ENCODE measurements at places on chromosomes 11 and 22.

DNA sequence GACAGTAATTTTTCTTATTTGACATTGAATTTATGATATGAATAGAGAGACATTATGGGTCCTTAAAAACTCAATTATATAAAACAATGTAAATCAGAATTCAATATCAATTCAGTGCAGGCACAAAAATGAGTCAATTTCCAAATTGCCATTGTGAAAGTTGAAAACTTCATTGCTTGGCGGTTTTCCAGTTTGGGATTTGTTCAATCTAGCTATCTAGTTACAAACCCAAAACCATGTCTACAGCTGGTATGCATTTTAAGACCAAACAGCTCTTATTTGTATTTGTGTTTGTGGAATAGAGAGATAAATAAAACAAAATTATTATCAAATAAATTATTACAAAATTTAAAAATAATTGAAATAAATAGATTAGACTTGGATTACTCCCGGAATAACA is 1206.6 kb upstream of the RAG2 start:
- no peak for DNase-seq

DNA sequence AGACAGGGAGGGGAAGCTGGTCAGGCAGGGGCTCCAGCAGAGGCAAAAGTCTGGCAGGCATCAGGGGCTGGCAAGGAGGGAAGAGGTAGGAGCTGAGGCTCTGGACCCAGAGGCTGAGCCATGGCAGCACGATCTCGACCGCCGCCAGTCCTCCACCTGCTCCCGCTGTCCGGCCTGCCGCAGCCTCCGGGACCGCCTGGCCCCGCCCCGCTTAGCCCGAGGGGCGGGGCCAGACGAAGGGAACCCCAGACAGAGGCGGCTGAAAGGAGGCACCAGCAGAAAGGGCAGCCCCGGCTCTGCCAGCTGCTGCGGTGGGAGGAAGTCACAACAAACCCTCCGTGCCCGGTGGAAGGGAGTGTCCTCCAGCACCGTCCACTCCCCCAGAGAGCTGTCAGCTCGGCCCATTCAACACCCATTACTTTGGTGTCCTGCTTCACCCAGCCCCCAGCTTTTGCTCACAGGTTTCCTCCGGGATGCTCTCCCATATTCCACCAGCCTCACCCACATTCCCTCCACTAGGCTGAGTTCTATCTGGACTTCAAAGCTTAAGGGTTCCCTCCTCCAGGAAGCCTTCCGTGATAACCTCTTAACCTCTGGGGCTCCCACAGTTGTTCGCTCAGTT is at the start of gene MFNG:
Gene MFNG, minus strand, starts transcription at position 161 of the 622 bp plus-strand sequence. CDS start 207 bp downstream, outside the sequence.
- peak; percentile 97 for DNase-seq

DNA sequence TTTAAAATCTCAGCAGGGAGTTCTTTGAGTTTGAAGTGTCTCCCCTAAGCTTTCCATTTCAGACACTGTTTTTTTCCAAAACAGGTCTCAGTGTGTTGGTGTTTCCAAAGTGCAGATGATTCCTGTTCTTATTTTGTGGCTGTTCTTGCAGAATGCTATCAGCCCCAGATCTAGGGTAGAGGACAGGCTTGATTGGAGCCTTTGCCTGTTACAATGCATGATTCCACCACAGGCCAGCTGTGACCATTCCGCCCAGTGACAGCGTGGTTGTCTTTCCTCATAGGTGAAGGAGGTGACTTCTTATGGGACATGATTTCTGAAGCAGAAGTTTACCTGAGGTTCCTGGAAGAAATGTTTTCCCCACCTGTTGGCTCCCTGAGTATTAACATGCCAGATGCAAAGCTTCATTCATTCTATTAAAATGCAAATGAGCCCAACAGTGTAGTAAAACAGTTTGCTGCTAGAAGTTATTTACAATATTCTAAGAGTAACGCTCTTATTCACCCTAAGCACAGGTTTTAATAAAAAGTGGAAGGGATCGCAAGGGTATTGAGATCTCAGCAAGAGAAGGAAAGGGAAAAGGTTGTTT is 36.9 kb upstream of the BIRC3 start:
- DNase-seq, result no peak

DNA sequence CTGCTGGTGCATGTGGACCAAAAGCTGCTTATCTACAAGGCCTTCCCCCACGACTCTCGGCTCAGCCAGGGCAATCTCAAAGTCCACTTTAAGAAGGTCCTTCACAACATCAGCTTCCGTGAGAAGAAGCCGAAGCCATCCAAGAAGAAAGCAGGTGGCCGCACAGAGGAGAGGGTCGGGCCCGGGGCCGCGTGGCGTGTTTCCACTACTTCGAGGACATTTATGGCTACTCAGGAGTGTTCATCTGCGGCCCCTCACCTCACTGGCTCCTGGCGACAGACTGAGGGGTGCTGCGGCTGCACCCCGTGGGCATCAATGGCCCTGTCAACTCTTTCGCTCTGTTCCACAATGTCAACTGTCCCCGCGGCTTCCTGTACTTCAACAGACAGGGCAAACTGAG is 16.2 kb upstream of the SLC5A4 start:
- no peak for DNase-seq

GRCh38 chr11:121669422-121669821 is 216.7 kb upstream of the SORL1-AS1 start:
- no peak for DNase-seq

DNA sequence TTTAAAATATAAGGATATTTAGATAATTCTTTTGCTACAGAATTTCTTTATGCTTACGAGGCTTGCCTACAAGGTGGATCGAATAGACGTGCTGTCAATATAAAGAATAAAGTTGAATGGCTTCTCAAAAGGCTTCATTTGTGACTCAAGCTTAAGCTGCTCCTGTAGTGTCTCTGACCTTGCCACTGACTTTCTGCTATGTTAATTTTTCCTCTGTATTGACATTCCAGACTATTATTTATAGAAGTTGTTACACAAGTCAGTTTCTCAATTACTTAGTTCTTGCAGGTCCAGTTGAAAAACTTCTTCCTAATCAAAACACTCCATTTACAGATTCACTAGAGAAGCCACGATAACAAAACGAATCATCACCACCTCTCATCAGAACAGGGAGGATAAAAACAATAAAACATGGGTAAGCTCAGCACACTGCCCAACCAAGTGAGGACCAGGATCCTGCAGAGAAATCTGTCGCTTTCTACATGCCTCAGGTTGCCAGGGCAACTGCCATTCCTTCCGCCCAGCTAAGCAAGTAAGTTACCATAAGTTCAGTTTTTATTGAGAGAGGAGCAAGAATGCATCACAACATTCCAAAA is 39.0 kb upstream of the CHKA start:
- no peak for DNase-seq

All from iPS-NIHi11 (cell line).